ENCODE measurements at places on chromosomes 4 and X.

DNA sequence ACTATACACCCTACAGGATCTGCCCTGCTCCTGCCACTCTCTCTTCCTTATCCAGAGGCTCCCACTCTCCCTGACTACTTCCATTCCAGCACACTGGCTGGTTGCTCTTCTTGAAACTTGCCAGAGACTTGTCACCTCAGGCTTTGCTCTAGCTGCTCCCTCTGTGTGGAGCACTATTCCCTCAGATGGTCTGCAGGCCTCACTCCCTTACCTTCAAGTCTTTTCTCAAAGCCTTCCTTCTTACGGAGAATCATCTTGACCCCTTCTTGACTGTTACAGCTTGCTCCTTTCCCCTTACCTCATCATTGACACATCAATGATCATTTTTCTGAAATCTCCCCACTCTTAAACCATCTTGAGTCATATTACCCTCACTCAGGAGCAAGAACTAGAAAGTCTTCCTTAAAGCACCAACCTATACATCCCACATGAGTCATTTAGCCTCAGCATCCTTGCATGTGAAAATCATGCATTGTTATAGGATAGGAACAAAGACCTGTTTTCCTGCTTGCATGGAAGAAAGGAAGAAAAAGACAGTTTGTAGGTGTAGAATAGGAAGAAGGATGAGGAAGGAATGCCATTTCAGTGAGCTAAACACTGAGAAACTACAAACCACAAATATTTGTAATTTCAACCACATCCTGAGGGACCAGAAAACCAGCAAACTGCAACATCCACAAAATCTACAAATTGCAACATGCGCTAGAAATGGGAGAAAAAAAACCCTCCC lies 55.7 kb downstream of the ANTXR2 start:
- DNase-seq = peak; percentile 71

DNA sequence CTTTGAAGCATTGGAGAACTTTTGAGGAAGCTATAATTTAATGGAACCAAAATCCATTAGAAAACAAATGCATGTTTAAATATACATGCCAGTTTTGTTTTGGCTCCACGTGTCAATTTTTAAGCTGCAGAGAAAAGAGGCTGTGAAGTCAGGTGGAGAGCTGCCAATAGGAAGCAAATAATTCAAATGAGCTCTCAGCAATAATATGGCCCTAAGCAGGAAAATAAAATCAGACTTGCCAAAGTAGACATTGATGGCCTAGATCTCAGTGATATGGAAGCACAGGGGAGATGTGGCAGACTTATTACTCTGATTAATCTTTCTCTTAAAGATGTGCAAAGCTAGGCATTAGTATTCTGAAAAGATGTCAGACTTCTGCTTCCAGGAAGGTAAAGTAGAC lies 769.8 kb upstream of the NDST4 start:
- DNase-seq = no peak

GRCh38 chrX:153781428-153782047 lies 697 bp downstream of the SRPK3 start:
- DNase-seq = no peak

DNA sequence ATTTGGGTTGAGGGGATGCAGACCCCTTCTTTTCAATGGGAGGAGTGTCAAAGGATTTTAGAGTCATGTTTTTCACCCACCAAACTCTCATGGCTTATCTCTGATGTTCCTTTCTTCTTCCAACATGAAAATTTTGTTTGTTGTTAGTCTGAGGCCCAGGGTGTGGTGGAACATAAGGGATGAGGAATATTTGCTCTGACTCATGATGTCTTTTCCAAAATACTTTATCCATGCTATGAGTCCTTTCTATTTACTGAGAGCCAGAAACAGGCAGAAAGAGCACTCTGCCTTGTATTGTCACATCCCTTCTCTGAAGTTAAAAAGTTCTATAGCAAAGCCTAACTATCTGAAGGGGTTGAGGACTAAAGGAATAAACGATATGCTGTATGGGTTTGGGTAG lies 61.6 kb upstream of the GYPA start:
- DNase-seq = no peak

- peak; percentile 24 for DNase-seq
Measured at GRCh38 chrX:40154853-40155588, 57.3 kb upstream of the BCOR start.

DNA sequence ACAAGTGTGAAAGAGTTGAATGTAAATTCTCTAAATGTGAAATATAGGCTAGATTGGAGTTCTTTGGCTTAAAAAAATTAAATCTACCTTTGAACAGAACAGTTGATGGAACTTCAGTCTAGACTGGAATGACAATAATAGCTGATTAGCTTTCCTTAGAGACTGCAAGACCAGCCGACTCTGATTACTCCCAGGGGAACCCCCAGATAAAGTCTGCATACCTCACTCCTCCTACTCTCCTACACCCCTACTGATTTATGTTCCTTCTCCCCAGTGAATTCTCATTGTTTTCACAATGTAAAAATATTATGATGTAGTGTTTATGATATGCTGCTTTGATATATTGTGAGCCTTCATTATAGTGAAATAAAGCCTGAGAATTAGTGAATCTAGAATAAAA lies 241.3 kb downstream of the CFAP299 start:
- no peak for DNase-seq

GRCh38 chr4:30716681-30717207 lies 3.4 kb upstream of the PCDH7 start:
- DNase-seq = peak; percentile 38

GRCh38 chrX:25295466-25295865 lies 279.7 kb upstream of the ARX start:
- no peak for DNase-seq

DNA sequence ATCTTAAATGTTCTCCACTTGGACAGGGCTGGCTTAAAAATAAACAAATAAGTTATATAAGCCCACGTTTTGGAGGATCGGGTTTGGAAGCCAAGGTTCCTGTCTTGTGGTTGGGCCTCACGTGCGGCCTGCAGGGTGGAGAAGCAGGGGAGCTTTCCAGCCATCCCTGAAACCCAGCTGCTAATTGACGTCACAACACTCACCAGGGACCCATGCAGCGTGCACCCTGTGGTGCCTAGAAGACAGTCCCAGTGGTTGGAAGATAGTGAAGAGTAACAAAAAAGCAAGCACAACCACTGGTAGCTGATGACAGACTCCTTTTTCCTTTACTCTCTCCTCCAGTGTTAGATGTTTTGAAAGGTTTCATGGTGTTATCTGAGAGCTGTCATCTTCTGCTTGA lies 142.0 kb upstream of the RBPJ start:
- DNase-seq = no peak

- DNase-seq = no peak
Measured at GRCh38 chr4:140252141-140252741, 98.3 kb upstream of the MAML3 start.

DNA sequence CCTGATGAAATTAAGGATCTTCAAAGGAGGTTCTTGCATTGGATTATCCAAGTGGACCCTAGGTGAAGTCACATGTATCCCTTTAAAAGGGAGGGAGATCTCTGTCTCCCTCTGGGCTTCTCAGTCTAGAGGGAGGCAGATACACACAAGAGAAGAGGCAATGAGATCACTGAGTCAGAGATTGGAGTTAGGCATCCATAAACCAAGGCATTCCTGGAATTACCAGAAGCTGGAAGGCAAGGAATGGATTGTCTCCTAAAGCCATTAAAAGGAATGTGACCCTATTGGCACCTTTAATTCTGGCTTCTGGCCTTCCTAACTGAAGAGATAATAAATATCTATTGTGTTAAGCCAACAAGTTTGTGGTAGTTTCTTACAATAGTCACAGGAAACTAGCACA lies 383.2 kb downstream of the PACRGL start:
- DNase-seq = no peak

DNA sequence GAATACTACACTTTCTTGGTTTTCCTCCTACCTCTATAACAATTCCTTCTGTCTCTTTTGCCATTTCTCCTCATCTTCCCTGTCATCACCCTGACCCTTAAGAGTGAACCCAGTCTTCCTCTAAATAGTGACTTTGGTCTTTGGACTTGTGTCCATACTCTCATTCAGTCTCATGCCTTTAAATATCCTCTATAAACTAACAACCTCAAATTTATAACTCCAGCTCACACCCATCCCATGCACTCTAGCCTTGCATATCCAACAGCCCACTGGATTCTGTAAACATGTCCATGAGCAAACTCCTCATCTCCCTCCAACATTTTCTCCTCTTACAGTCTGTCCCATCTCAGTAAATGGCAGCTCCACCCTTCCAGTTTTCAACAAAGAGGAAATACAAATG lies 15.0 kb downstream of the BCLAF3 start:
- DNase-seq = no peak

GRCh38 chrX:133649651-133650050 lies 234.4 kb upstream of the GPC4 start:
- DNase-seq = no peak

DNA sequence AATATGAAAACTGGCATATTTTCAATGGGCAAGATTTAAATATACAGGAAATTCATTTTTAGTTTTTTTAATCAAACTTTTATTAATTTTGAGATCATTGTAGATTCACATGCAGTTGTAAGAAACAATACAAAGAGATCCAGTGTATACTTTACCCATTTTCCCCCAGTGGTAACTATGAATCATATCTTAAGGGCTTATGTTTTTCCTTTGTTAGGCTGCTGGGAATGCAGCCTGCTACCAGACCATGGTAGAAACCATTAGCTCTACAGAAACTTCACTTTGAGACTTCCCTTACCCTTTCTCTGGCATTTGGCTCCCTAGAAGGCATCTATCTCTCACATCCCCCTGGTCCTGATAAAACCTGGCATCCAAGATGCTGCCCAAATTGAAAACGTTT lies 147.6 kb upstream of the EOLA2 start:
- no peak for DNase-seq

DNA sequence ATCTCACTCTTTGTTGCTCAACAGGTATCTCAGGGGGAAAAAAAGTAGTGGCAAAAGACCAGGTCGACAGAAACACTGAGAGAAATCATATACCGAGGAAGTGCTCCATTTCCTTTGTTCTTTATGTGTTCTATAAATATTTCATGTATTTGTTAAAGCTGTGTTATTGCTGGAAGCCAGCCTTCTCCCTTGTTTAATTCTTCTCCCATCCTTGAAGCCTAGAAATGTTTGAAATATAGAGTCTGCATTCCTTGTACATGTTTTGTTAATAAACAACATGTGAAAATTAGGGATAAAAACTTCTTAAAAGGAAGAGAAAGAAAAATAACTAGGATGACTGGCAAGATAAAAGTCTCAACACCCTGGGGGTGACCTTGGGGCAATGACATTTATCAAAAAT lies 186.2 kb downstream of the ANKRD50 start:
- DNase-seq = no peak

DNA sequence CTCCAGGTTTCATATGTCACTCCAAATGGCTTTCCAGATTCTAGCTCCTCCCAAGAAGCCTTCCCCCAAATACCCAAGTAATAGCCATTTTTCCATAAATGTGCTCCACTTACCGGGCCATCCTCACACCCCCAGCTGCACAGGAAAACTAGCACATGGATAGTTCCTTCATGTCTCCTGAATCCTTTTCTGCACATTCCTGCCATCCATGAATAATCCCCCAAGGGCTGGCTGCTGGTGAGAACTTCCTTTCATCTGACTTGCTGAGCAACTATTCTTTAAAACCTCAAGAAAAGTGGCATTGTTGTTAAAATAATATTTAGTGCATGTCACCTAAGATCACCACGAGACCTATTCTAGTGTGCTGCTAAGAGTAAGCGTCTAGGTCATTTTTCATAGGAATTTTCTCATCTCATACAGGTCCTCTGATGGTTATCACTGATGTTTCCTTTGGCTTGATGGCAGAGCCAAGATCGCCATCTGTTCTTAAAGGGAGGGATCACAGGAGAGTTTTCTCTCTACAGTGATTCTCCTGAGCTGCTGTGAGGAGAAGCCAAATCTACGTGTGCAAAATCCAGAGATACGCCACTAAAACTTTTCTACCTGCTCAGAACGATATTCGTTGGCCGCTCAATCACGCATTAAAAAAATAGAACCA lies 71.3 kb downstream of the MAP3K15 start:
- DNase-seq = no peak

GRCh38 chrX:102765217-102765616 lies 44.7 kb downstream of the GPRASP3 start:
- peak; percentile 49 for DNase-seq

DNA sequence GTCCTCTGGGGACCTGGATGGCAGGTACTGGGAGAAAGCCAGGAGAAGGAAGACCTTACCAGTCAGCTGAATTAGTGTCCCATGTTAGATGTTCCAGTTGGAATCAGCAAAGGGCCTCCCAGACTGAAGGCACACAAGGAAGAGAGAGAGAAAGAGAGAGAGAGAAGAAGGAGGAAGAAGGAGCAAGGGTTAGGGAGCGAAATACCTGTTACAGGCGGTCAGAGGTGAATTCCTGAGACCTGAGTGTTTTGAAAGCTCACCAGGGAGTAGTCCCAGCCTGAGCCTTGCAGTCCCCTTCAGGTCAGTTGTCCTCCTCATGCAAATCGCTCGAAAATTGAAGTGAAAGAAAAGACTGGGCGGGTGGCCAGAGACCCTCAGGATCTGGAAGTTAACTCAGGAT lies 60.3 kb downstream of the USP11 start:
- DNase-seq = no peak

DNA sequence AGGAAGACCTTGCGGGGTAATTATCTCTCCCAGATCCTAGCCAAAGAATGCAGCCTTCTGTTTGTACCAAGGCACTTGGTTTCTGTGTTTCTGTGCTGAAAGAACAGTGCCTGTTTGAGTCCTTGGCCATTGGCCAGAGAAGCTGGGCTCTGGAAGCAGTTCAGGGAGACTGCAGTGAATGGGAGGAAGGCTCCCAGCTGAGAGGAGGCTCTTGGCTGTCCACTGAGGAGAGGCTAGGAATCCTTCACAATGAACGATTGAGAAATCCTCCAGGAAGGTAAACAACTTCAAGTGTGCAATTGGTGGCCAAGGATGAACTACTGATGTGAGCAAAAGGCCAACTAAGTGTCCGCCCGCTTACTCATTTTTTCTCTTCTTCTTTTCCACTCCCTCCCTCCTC lies 61.3 kb downstream of the HS3ST1 start:
- no peak for DNase-seq

DNA sequence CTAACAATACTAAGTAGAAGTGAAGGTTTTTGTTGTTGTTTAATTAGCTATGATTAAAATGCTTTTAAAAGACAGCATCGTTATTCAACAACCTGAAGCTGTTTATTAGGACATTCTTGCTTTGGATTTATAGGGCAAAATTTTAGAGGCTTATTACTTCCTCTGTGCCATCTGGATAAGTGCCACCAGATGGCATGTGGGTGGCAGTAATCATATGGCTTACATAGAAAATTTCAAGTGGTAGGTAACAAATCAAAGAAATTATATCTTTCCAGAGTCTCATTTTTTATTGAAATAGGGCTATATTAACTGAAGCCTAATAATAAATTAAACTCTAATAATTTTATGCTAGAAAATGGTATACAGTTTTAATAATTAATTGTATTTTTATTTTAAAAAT lies 83.3 kb upstream of the HTR2C start:
- DNase-seq = no peak

- no peak for DNase-seq
Measured at GRCh38 chr4:53367721-53368120, 1.9 kb upstream of the SCFD2 start.
